ENCODE measurements at places on chromosomes 13 and 19.

DNA sequence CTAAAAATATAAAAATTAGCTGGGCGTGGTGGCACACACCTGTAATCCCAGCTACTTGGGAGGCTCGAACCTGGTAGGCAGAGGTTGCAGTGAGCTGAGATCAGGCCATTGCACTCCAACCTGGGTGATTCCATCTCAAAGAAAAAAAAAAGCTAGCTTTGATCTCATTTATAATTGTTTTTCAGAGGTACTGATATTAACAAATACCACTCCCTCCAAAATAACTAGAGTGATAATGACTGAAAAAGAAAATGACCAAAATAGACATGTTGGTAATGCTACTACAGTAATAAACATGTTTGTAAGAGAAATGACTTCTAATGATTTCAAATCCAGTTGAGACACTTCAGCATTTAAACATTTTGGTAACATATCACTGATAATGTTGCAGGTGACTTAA is 13.0 kb downstream of the PDCD5 start:
- no peak for DNase-seq

DNA sequence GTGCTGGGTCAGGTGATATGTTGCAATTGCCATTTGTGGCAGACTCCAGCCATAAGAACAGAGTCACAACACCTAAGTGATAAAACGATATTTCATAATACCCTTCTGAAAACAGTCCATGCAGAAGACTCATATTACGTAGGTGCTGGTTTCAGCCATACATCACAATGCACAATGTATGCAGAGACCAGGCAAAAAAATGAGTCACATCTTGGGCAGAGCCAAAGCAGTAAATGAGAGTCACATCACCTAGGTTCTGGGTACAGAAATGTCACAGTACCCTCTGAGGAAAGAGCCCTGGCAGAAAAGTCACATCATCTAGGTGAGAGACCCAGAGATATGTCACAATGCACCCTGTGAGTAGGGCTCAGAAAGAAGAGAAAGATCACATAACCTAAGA is 125.2 kb upstream of the ZNF91 start:
- DNase-seq: no peak

GRCh38 chr13:71459708-71460107 is 407.3 kb downstream of the DACH1 start:
- no peak for DNase-seq

- no peak for DNase-seq
Measured at GRCh38 chr19:13014101-13014920, 19.0 kb downstream of the NFIX start.

DNA sequence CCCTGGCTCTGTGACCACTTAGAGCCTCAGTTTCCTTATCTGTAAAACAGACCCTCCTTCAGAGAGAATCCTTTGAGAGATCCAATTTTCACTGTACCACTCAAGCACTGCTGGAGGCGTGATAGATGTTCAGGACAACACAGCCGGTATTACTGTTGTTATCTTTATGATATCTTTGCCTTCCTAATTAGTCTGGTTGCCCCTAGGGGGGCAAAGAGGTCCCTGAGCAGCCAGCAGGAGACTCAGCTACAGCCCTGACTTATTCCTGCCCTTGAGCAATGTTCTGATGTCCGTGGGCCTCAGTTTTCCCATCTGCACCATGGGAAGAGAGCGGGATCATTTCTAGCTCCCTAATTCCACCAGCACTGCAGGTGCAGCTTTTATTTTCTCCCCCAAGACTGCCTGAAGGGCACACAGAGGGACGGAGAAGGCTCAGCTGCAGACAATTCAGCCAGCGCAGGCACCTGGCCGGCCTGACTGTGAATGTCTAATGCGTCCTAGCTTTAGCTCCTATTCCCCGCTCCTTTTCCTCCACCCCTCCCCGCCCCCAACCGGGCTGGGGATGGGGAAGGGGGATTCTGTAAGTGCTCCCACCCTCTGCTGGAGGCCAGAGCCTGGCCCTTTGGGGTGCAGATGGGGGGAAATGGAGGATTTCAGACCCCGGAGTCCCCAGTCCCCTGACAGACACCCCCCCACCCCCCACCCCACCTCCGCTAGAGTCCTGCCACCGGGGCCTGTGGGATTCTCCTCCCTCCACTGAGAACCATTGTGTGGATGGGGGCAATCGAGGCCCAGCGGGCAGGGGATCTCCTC is 16.2 kb downstream of the TLE5 start:
- no peak for DNase-seq

DNA sequence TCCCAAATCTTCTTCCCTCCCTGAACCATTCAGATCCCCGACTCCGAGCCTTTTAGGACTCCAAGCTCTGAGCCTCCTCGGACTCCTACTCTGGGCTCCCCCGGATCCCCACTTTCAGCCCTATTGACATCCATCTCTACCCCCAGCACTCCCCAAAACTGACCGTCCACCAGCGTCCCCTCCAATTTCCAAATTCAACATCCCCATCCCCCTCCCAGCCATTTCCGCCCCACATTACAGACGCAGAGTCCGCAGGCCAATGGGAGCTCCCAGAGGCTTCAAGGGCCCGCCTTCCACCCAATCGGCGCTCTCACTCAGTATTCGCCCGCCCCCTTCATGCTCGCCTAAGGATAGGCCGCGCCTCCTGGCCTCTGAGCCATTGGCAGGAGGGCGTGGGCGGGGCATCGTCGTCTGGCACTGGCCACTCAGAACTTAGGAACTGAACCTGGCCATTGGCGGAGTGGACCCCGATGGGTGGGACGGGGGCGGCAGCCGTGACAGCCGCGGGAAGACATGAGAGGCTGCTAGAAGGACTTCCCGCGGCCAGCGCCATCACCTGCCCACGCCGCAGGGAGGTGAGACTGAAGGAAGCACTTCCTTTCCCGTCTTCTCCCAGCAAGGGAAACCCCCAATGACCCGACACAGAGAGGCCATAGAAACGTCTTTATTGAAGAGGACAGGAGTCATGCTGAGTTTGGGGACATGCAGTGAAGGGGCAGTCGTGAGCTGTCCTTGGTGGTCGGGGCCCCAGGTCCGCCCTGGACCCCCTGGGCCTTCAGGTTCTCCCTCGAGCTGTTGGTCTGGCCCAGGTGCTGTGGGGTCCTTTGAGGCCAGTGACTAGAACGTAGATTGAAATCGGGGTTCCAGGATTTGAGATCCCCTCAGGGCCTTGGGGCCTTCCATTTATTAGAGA is at the start of gene ALKBH6:
Gene ALKBH6, minus strand, starts transcription at position 202 of the 913 bp plus-strand sequence. CDS start 816 bp downstream, outside the sequence.
- DNase-seq: peak; percentile 100

GRCh38 chr13:95642999-95643398 is 1.5 kb downstream of the DZIP1 start:
- DNase-seq: no peak

GRCh38 chr19:32566246-32566830 is 14.7 kb upstream of the PDCD5 start:
- no peak for DNase-seq

DNA sequence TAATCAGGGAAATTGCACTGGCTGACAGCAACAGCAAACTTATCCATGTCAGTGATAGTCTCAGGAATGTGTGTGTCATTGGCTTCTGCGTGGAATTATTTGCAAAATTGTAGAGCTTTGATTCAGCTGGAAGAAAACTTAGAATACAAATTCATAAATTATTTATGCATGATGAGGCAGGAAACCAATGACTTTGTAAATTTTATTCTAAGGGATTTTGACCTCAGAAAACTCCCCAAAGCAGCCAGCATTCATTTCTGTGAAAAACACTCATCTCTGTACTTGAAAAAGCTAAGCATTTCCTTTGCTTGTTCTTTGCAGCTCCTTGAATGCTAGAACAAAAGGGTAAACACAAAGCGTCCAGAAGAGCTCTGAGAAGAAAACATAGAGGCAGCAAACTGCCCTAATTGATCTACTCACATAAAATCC is 162.4 kb downstream of the DCT start:
- no peak for DNase-seq

DNA sequence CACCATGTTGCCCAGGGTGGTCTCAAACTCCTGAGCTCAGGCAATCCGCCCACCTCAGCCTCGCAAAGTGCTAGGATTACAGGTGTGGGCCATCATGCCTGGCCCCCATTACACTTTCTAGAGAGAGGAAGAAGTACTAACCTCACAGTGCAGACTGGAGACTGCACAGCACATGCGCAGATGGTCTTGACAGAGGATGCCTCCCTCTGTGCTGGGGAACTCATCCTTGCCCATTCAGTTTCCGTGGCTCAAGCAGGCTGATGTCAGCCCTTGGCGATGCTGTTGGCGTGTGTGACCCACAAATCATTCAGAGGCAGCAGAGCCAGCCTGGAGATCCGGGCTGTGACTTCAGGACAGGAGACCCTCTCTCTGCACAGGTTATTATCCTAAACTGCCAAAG is 14.6 kb upstream of the FFAR2 start:
- no peak for DNase-seq

DNA sequence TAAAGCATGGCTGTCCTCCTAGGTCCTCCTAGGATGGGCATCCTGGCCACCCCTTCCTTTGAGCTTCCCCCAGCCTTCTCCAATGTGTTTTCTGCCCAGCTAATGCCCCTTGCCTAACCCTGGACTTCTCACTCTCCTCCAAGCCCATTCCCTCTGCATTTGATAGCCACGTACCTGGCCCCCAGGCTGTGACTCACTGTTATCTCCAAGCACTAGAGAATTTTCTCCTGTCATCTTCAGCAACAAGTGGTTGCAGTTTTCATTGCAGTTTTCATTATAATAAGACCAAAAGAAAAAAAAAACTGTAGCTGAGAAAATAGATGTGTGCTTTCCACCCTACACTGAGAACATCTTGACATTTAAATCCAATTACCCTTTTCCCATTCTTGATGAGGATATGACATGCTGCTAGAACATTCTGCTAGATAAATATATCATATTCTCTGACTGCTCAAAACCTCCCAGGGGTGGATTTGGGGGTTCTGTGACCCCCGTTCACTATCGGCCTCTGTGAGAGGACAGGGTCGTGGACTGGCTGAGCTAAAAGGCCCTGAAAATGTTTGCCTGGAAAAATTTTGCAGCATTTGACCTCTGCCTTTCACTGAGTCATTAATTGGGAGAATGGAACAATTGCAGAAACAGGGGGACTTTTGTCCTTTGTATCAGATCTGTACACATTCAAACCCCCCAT is 58.8 kb upstream of the KCTD15 start:
- DNase-seq: no peak

- no peak for DNase-seq
Measured at GRCh38 chr13:110129076-110129475, 177.9 kb downstream of the COL4A1 start.
